ENCODE measurements at places on chromosomes 4 and X.

- DNase-seq = no peak
Measured at GRCh38 chr4:82493721-82494425, 63.5 kb downstream of the ENOPH1 start.

GRCh38 chr4:148980782-148981480 lies 538.7 kb upstream of the NR3C2 start:
- DNase-seq = no peak

DNA sequence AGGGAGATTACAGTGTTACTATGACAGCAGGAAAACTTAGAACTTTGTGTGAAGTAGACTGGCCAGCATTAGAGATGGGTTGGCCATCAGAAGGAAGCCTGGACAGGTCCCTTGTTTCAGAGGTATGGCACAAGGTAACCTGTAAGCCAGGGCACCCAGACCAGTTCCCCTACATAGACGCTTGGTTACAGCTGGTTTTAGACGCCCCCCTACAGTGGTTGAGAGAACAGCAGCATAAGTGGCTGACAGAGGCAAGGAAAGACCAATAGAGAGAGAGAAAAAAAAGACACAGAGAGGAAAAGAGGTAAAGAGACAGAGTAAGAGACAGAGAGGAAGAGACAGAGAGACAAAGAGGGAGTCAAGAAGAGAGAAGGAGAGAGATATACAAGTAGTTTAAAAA lies 144.5 kb downstream of the GC start:
- no peak for DNase-seq

- DNase-seq = no peak
Measured at GRCh38 chr4:140222171-140222570, 68.2 kb upstream of the MAML3 start.

GRCh38 chr4:2445130-2445529 lies 23.8 kb upstream of the RNF4 start:
- DNase-seq = no peak

GRCh38 chrX:40622479-40623138 lies 619 bp upstream of the MPC1L start:
- no peak for DNase-seq

DNA sequence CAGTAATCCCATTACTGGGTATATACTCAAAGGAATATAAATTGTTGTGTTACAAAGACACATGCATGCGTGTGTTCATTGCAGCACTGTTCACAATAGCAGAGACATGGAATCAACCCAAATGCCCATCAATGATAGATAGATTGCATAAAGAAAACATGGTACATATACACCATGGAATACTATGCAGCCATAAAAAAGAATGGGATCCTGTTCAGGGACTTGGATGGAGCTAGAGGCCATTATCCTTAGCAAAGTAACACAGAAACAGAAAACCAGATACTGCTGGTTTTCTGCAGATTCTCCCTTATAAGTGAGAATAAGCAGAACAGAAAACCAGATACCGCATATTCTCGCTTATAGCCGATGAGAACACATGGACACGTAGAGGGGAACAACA lies 43.5 kb downstream of the FAM193A start:
- no peak for DNase-seq

DNA sequence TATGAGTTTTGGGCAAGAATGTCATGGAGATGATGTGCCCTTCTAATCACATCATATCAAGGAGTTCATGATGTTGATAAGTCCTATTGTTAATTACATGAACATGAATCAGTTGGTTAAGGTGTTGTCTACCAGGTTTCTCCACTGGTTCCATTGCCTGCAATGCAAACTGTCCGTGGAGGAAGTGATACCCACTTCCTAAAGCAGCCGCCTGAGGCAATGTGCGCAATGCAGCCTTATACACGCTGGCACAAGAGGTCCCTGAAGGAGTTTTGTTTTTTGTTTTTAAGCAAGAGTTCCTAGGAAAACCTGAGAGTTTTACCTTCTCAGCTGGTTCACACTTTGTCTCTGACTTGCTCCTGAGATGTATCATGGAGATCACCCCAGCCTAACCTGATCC lies 5.9 kb upstream of the GPKOW start:
- no peak for DNase-seq

DNA sequence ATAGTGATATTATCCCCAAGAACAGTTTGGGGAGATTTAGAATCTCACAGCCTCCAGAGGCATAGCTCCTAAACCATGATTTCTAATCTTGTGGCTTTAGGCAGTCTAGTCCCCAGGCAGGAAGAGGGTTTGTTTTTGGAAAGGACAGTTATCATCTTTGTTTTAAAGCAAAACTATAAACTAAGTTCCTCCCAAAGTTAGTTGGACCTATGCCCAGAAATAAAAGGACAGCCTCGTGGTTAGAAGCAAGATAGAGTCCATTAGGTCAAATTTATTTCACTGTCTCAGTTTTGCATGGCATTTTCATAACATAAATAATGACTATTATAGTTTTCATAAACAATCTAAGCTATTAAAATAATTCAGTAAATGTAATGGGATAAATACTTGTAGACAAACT lies 120.5 kb downstream of the MAGEC2 start:
- DNase-seq = no peak

DNA sequence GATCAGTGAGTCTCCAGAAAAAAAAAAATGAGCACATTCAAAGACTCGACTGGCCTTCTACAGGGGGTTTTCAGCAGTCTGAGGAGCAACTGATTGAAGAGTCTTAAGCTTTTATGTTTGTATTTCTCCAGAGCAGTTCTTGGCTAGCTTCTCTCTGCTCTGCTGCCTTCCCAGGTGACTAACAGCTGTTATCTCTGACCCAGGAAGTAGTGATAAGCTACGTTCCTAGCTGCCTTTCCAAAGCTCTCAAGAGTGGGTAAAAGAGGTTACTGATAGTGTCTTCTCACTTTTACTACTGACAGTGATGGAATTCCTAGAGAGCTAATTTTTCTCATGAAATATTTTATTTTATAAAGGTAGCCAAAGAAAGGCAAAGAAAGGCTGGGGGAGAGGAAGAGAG lies 66.6 kb downstream of the ENOX2 start:
- no peak for DNase-seq

- no peak for DNase-seq
Measured at GRCh38 chrX:51891821-51892551, 1.4 kb upstream of the MAGED1 start.

DNA sequence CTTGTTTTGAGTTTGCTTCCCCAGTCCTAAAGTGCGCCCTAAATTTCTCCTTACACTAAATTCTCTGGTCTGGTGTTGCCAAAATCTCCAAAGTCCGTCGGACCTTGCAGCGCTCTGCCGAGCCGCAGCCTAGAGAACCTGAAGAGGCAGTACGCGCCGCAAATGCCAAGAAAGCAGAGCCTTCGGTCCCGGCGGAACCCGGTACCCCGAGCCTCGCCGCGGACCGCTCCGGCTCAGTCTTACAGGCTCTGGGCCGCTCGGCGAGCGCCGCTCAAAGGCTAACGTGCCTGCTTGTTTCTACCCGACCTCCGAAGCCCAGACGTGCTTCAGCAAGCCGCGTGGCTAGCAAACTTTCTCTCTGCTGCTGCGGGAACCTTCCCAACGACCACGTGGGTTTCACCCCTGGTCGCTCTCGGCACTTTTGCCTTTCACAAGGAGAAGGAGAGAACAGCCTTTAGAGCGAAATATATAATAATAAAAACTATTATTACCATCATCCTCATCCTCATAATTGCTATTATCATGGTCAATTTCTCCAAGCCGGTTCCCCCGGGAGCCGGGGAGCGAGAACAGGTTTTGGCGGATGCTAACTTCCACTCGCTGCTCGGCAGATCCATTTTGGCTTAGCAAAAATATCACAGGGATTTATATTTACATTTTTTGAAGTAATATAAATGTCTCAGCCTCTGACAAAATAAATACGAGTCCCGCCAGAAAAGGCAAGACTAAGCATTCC lies 2.2 kb upstream of the HTR2C start:
- DNase-seq = no peak

All from hepatic stellate cell (primary cell).